ENCODE measurements at places on chromosomes 11 and 22.

GRCh38 chr11:114017723-114018122, 41.8 kb upstream of the ZBTB16 start:
- DNase-seq, result no peak

GRCh38 chr11:33016654-33017053, 976 bp downstream of the DEPDC7 start:
- DNase-seq, result no peak

GRCh38 chr22:17575681-17576080, 12.4 kb downstream of the SLC25A18 start:
- no peak for DNase-seq

DNA sequence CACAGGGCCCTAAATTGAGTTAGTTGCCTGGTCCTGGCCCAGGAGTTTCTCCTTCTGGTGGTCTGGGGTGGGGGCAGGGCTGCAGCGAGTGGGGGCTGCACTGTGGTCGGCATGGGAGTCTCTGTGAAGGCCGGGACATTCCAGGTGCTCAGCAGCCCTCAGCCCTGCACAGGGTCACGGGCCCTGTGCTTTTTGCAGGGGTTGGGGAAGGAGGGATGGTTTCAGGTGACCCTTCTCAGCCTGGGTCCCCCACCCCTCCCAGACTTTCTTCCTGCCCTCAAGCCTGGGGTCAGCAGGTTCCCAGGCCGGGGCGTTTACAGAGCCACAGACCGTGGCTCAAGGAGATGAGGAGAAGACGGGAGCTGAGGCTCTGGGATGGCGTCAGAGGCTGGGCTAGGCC, 7.8 kb downstream of the EMID1 start:
- DNase-seq, result no peak

DNA sequence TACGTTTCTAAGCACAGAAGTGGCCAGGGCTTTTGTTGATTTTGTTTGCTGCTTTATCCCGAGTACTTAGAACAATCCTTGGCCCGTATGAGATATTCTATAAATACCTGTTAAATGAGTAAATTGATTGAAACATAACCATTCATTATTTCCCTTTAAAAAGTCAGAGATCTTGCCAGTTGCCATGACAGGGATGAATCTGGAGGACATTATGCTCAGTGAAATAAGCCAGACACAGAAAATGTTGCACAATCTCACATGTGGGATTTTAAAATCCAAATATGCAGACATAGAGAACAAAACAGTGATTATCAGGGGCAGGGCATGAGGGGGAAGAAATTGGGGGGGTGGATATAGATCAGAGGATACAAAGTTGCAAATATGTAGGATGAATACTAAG, 1240.1 kb downstream of the LRRC4C start:
- DNase-seq, result no peak

Data from GM19239 (cell line).